ENCODE measurements at places on chromosomes 12 and 14.

- peak; percentile 70 for ATAC-seq
These were observed 10.9 kb upstream of the ZNF705A start for GRCh38 chr12:8145754-8146441.

- no peak for ATAC-seq
These were observed 399.5 kb downstream of the RMST start for GRCh38 chr12:97862072-97862471.

- no peak for ATAC-seq
These were observed 10.5 kb downstream of the NTF3 start for GRCh38 chr12:5442251-5443006.

GRCh38 chr12:95143621-95144205, 70.3 kb upstream of the NR2C1 start:
- ATAC-seq: no peak

GRCh38 chr14:21867541-21867940, 193.9 kb upstream of the OR4E1 start:
- ATAC-seq: no peak

DNA sequence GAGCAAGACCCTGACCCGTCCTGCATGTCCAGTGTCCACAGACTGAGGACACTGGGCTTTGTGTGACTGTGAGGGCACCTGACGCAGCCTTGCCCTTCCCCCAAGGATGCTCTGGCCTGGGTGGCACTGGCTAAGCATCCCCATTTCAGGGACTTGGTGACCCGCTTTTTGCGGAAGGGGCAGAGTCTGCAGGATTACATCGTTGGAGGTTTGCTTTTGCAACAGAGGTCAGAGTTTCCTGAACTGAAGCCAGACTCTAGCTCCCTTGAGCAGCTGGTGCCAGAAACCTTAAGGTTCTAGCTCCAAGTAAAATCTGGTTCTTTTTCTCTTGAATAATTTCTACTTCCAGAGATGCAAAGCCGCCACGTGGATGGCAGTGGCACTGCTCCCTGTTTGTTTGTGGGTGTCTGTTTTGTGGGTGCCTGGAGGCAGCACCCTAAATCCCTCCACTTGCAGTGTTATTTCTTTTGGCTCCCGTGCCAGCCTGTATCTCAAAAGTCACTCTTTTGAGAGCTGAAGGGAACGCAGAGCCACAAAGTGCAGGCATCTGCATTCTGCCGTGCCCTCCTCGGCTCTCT, 184.7 kb downstream of the TSPAN9 start:
- ATAC-seq: no peak

- no peak for ATAC-seq
These were observed 11.1 kb downstream of the OLR1 start for GRCh38 chr12:10160617-10161385.
